ENCODE measurements at places on chromosomes 4 and X.

- DNase-seq, result no peak
These were observed 987.2 kb downstream of the CCSER1 start for GRCh38 chr4:91114386-91114785.

GRCh38 chr4:2254665-2255500 lies 7.0 kb downstream of the MXD4 start:
- no peak for DNase-seq

- no peak for DNase-seq
These were observed 479.7 kb downstream of the ACTRT1 start for GRCh38 chrX:127572471-127572870.

GRCh38 chrX:112051576-112051975 lies 31.0 kb downstream of the TRPC5 start:
- no peak for DNase-seq

DNA sequence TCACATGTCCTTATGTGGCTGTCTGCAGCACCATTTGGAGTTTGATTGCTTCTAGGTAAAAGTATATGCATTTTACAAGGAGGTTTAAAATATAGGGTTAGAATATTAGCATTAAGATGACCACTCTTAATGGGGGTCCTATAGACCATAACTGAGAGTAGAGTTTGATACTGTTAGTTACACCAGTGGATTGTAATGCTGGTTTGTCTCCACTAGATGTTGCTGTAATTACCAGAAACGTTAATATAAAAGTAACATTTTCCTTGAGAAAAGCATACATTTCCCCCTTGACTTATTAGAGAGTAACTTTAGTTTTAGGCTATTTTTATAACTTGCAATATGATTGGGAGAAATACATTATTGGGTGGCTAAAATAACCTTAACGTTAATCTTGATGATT lies 93.0 kb downstream of the ZXDA start:
- DNase-seq, result no peak

- DNase-seq, result no peak
These were observed 45.6 kb downstream of the COL25A1 start for GRCh38 chr4:109256818-109257217.

GRCh38 chrX:70292788-70293187 lies 2.9 kb downstream of the KIF4A start:
- no peak for DNase-seq

DNA sequence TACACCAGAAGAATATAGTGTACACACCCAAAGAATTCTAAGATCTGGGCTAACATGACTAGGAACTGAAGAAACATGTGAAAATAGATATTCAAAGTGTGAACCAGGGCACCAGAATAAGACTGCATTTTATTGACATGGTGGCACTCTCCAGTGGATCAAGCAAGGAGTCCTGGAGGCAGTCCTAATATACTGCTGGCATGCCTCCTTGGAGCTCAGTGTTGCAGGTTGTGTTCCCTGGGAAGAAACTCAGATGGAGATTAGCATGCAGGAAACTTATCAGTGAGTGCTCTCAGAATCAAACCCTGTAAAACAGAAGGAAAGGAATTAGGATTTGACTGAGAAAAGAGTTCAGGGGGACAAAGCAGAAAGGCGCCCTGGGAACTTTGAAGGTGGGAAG lies 105.1 kb downstream of the CXCL13 start:
- no peak for DNase-seq

- no peak for DNase-seq
These were observed 24.1 kb upstream of the ARHGAP36 start for GRCh38 chrX:131034063-131034462.

DNA sequence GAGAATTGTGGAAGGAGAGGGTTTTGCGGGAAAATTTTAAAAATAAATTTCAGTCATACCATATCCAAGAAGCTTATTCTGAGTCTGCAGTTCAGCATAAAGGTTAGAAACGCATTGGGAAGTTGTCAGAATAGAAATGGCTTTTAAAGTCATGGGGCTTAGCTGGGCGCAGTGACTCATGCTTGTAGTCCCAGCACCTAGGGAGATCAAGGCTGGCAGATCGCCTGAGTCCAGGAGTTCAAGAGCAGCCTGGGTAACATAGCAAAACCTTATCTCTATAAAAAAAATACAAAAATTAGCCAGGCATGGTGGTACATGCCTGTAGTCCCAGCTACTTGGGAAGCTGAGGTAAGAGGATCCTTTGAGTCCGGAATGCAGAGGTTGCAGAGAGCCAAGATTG lies 3.9 kb upstream of the PLA2G12A start:
- no peak for DNase-seq

- DNase-seq, result peak; percentile 57
These were observed 572 bp downstream of the USP53 start for GRCh38 chr4:119212964-119213606.

DNA sequence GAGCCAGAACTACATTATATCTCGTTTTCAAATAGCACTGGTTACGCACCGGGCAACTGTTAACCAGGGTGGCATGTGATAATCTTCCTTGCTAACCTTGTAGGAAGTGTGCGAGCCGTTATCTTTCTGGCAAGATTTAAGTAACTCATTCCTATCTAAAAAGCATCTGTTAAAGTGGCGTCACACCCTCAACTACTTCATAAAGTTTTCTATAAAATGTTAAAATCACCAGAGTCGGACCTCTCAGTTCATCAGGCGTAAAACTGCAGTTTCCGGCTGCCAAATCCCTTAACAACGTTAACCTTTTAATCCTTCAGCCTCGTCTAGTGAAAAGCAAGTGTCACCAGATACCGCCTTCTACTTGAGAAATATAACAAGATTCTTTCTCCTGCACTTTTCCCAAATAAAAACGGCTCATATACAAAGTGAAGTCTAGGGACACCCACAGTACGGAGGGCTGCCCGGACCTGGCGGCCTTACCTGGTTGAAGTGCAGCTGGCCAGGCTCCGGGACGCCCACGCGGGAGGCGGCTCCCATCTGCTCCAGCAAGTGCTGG lies 1.2 kb downstream of the SLC39A8 start:
- DNase-seq, result no peak

- no peak for DNase-seq
These were observed 25.7 kb upstream of the ELOVL6 start for GRCh38 chr4:110224142-110224541.

- no peak for DNase-seq
These were observed 59.0 kb downstream of the NFKB1 start for GRCh38 chr4:102560115-102560514.

- DNase-seq, result no peak
These were observed 223.0 kb downstream of the PAPSS1 start for GRCh38 chr4:107497054-107497453.

- DNase-seq, result no peak
These were observed at the start of gene ATOH1 for GRCh38 chr4:93828332-93828994. TSS of gene ATOH1 (plus strand) at chr4:93828753. CDS start at chr4:93828927, 174 bp downstream.

GRCh38 chrX:84156821-84157220 lies 31.2 kb downstream of the RPS6KA6 start:
- DNase-seq, result no peak

- no peak for DNase-seq
These were observed 5.3 kb upstream of the OTC start for GRCh38 chrX:38347136-38347535.

- no peak for DNase-seq
These were observed 451.3 kb downstream of the TLL1 start for GRCh38 chr4:166324321-166324720.

DNA sequence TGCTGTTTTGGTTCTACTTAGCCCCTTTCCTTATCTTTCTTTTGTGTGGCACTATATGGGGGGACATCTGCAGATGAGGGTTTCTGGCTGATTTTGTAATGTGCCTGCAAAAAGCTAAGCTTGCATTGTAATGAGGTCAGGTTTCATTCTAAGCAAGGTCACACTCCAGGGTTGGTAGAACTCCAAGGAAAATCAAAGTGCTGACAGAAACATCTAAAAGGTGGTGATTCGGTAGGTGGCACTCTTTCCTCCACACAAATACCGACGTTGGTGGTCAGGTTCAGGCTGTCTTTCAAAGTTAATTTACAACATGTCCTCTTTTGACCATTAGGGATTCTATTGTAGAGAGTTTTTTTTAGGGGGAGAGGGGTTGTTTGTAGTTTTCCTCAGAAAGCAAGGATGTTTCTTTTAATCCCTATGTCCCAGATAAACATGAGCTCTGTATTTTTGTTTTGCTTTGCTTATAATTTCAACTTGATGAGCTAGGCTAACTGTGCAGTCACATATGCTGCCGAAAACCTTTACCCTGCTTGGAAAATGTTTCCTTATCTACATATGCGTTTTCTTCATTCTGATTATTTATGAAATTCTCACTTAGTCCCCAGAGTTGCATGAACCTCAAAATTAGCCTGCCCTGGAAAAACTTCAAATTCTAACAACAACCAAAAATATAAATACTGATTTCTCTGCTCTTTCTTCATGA lies 434.2 kb downstream of the PPARGC1A start:
- DNase-seq, result no peak

GRCh38 chrX:13786048-13786447 lies 30.8 kb downstream of the GPM6B start:
- DNase-seq, result no peak

DNA sequence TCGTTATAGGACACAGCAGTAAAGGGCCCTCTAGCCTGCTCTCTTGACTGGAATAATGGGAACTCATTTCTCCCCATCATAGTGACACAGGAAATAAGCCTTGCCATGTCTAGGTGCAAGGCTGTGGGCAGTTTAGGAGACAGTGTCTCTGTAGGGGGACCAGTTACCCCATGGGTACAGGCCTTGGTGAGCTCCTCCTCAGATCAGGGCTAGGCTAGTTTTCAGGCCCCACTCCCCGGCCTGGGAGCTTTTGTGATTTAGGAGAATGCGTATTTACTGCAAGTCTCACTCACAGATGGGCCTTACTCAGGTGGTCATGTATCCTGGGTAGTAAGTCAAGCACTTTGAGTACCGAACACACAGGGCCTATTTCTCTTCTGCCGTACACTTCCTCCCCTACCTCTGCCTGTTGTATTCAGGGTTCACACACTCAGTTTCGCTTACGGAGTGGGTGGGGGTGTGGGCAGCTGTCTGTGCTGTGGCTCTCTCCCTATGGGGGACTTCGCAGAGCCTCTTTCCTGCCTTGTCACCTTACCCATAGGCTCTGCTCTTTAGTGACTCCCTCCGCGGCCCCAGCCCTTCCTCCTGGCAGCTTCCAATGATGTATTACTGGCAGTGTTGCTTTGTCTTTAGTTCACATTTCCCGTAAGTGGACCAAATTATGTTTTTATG lies 34.2 kb downstream of the FAM193A start:
- peak; percentile 50 for DNase-seq

- peak; percentile 22 for DNase-seq
These were observed 31.0 kb upstream of the TLR3 start for GRCh38 chr4:186037692-186038658.

- DNase-seq, result no peak
These were observed 18.4 kb upstream of the STAG2 start for GRCh38 chrX:123943074-123943473.

- no peak for DNase-seq
These were observed 49.9 kb upstream of the GIMD1 start for GRCh38 chr4:106418444-106418843.

- no peak for DNase-seq
These were observed at the start of gene ENPP6 for GRCh38 chr4:184217634-184218033. TSS of gene ENPP6 (minus strand) at chr4:184217873. CDS start at chr4:184217819, 54 bp downstream.

DNA sequence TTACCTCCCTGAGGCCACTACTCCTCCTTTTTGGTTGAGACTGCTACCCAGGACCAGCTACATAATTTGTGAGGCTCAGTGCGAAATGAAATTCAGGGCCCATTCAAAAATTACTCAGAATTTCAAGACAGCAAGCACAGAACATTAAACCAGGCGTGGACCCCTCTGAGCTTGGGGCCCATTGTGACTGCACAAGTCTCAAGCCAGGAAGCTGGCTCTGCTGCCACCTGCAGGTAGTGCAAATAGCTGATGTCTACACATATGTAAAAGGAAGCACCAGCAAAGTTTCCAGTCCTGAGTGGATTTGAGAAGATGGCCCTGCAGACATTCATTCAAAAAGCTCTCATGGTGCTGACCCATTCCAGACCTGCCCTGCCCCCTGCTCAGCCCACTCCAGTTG lies 213.4 kb upstream of the LNX1 start:
- DNase-seq, result peak; percentile 22

DNA sequence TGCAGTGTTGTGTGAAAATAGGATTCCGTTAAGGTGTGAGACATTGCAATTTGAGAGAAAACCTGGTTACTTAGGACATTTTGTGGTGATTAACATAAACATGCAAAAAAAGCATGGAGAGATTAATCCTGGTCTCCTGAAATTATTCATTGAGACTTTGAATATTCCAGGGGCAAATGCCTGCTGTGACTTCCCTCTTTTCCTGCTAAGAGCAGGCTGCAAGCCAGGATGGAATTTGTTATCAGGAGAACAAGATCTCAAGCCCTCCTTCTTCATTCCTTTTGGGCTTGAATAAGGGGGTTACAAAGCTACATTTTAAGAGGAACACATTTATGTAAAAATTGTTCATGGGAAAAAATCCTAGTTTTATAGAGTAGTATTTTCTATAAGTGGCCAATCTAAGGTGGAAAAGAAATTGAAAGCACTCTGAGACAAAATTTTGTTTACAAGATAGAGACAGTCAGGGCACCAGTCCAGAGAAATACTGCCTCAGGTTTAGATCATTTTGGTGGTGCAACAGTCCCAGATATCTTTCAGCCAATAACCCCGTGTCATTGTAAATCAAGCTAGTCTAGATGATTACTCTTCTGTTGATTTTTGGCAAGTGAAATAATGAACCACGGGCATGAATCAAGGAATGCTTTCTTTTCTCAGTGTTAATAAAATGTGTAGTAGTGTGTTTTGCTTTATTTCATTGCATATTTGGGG lies 1528.3 kb upstream of the AGA start:
- no peak for DNase-seq

DNA sequence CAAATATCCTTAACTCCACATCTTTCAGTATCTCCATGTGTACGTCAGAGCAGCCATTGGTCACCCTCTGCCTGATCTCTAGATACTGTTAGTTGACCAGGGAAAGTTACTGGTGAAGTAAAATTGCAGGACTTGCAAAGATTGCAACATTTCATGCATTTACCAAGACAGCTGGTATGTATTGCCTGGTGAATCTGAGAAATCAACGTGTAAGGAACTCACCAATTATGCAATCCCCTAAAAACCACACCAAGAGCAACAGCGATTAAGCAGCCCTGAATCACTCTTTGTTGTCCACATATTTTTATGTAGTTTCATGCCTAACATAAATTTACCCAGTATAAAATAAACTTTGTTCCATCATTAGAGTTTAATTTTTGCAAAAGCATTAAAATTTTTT lies 271.2 kb downstream of the NLGN4X start:
- DNase-seq, result no peak

DNA sequence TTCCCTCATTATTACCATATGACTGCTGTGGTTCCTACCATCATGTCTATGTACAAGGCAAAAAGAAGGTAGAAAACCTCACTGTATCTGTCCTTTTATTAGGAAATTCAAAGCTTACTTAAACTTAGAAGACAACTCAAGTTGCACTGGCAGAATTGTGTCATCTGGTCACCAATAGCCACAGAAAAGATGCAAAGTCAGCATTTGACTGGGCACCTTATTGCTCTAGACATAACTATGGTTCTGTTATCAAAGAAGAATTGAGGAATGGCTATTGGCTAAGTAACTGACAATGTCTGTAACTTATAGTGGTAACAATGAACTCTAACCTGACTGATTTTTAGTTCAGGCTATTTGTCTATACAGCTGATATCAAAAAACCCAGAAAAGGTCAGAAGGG lies 45.3 kb downstream of the MAP9 start:
- no peak for DNase-seq
